ENCODE measurements at places on chromosomes 13 and 19. TPM values are rescaled to one million over a fixed set of nuclear protein-coding genes. Genes with fewer than 3 reads are reported as not detected.

ZNF714 gene
- total RNA-seq, result 58.9 TPM

LILRA1 gene
- total RNA-seq, result not detected

ZNF223 gene
- total RNA-seq, result 7.6 TPM

APOC4 gene
- total RNA-seq, result not detected

COL5A3 gene
- 0.86 TPM for total RNA-seq

SERP2 gene
- total RNA-seq, result 14.0 TPM

TMEM150B gene
- total RNA-seq, result not detected

DOCK6 gene
- total RNA-seq, result 40.6 TPM

CYP2A6 gene
- not detected for total RNA-seq

- DNase-seq, result no peak
Observed at GRCh38 chr19:44607049-44607448, 6.3 kb upstream of the IGSF23 start.

DNA sequence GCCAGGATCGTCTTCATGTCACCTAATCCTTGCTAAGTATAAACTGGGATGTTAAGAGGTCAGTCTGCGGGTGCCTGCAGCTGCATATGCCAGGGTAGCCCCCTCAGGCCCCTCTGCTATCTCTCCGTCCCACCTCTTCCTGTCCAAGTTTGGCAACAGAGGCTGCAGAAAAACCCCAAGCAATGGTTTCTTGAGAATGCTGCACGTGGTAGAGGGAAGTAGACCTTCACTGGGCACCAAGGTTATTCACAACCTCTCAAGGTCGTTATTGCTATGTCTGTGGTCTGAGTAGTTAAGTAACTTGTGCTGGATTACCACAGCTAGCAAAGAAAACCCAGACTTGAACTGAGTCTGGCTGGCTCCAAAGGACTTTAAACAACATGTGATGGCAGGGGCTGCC, 77.9 kb upstream of the XPO4 start:
- DNase-seq, result no peak

DNA sequence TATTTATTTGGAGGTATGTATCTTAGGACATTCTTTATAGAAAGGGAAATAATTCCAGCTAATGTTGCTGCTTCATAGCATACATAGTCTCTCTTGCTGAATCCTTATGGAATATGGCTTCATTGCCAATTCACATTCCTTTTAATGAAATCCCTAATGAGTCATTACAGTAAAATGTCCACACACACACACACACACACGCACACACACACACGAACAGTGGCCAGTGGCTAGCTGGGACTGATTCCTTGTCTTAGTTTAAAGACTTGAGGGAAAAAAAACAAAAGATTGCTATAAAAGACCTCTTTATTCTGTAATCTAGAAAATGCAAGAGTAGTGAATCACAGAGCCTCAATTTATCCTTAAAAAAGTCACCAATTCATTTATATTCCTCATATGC, 301.6 kb downstream of the SLITRK6 start:
- no peak for DNase-seq

DNA sequence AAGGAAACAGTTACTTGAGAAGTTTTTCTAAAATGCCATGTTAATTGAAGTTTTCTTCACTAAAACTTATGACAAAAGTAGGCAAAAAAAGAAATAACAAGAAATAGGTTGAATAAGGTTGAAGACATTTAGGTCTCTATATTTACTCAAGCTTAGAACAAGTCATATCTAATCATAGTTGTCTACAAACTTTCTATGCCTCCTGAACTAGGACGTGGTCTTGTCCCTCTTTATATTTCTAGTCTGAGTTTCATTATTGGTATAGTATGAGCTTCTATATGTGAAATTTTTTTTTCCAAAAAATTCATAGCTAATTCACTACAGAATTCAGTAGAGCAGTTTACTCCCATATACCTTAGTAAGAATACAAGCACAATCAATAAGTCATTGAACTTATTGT, 836.4 kb downstream of the SLITRK6 start:
- no peak for DNase-seq

GRCh38 chr13:46751811-46752635, 44.9 kb downstream of the ESD start:
- DNase-seq, result no peak

DNA sequence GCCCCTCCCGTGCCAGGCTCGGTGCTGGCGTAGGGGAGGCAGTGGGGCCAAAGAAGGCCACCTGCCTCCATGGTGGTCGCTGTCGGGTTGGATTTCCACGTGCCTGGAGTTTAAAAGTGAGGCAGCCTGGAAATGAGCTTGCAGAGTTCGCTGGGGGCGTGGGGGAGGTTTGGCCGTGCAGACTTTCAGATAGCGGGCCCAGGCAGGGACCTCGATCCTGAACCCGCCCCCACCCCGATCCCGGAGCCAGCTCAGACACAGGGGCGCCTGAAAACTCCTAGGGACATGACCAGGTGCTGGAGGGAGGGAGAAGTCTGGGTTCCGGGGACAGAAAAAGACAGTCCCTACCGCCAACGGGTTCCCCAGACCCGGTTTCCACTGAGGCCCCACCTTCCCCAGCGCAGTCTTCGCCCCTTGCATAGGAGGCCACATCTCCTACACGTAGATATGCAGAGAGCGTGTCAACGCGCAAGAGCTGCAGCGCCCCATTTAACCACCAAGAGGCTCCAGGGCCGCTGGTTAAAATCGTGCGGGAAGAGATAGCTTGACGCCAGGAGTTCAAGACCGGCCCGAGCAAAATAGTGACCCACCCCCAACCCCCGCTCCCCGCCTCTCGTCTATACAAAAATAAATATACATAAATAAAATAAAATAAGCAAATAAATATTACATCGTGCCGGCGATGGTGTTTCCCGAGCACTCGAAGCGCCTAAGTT, 8.5 kb downstream of the CCDC8 start:
- DNase-seq, result no peak

DNA sequence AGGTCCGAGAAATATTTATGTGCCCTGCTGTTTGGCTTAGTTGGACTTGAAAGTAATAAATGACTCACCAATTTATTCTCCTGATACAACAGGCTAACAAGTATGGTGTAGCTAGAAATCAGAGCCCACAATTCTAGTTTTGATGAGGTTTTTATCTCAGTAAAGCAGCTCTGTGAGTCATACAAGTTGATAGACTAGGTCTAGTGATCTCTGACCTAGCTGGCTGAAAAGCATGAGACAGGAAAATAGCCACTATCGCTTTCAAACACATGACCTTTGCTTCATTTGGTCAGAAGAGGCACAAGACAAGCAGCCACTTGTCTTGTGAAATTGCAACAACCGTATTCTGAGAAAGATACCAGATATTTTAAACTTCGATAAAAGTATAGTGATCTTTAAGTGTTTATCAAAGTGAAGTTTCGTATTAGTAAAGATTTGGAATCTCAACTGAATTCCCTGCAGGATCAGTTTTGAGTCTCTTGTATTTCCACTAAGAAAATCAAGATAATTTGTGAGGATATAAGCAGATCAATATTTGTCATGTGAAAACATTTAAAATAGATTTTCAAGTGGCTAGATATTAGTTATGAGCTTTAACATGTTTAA, 126.7 kb downstream of the MAB21L1 start:
- no peak for DNase-seq

DNA sequence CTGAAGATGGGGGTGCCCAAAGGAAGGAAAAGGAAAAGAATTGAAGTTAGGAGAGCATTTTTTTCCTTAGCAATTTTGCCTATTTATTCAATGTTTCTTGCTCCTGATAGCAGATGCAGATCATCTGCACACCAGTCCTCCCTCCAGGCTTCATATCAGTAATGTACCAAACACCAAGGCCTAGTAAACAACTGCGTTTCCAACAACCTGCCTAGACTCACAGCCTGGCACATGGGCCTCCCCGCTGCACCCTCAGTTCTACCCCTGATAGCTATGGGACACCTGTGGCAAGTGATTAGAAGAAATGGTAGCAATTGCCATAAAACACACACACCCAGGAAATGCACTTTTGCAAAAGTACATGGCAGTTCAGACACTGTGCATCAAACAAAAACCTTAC, 30.4 kb upstream of the HMGB1 start:
- DNase-seq, result no peak

DNA sequence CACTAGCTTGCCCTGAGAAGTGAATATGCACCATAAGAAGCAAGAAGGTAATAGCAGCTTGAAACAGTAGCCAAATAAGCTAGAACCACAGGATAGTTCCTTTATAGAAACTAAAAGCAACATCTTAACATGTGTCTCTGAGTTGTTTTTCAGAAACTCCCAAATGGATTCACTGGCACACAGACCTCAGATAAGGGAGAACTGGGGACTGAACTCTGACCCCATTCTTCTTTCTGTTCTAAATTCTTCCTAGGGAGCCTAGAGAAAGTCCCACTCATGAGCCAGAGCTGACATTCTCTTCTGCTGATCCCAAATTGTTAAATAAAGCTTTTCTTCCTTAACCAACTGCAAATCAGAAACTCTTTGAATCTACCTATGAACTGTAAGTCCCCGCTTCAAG, 146.1 kb downstream of the PCDH9 start:
- no peak for DNase-seq

GRCh38 chr13:86810361-86810760, 860.8 kb upstream of the SLITRK5 start:
- DNase-seq, result no peak

DNA sequence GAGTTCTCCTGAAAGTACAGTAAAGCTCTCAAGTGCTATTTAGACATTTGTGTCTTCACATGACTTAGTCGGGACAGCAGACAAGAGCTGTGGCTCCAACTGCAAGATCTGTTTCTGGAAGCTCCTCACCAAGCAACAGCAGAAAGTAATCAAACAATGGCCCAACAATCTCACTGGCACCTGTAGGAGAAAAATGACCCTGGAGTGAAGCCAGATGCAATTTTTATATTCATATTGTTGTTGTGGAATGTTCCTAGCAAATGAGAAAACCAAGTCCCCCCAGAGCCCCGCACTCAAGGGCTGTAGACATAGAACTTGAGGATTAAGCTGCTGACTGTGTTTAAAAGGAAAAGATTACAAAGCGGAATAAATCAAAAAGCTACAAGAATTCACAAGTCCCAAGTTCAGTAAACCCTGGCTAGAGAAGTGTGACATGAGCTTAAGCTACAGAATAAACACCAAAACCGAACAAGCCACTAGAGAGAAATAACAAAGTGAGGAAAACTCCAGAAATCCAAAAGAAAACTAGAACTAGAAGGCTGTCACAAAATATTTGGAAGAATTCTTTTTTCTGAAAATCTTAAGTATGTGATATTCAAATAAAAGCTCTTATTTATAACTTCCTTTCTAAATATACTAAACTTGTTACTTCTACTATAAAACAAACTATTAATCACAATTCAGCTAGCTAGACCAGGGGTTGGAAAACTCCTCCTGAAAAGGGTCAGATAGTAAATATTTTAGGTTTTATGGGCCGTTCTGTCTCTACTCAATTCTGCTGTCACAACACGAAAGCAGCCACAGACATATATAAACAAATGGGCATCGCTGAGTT, 454.5 kb downstream of the SUCLA2 start:
- no peak for DNase-seq

DNA sequence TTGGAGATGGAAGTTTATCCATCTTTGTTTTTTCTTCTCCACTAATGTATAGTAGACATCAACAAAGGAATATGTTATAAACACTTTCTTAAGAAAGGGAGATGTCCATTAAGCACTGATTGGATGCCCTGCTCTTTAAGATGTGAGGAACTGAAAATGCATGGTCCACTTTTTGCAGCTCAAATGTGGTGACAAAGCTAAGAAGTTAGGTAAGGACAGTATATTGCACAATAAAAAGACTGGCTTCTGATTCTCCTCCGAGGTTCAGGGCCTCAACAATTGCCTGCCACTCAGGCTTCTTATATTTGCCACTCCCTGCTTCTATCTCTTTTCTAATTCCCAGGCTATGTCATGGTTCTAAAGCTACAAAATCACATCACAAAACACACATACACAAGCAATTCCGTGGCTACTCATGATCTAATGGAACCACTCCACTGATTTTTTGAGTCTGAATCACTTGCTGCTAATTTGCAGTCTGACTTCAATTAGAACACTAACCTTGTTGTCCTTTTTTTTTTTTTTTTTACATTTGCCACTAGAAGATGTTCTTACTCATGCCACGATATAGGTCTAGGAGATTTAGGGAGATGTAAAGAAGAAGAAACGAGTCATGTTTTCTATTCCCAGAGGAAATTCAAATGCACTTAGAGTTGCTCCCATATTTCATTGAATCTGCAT, 29.6 kb upstream of the TNFSF11 start:
- DNase-seq, result no peak

DNA sequence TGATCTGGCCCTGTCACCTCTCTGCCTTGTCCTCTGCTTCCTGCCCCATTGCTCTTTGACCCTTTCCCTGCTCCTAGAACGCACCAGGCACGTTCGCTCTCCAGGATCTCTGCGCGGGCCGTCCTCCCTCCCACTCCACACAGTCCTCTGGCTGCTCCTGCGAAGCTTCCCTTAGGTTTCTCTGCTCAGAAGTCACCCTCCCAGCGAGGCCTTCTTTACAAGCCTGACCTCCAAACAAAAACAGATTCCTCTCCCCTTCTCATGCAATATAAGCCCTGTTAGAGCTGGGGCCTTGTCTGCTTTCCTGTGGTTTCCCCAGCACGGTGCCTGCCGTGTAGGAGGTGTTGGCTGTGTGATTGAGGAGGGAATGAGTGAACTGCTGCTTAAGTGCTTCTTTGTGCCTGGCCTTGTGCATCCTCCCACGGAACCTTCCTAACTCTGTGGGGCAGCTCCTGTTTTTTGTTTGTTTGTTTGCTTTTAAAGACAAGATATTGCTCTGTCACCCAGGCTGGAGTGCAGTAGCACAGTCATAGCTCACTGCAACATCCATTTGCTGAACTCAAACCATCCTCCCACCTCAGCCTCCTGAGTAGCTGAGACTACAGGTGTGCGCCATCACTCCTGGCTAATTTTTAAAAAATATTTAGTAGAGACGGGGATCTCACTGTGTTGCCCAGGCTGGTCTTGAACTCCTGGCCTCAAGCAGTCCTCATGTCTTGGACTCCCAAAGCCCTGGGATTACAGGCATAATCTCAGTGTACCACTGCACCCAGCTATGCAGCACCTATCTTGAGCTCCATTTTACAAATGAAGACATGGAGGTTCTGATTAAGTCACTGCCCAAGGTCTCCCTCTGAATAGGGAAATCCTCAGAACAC, 82.0 kb downstream of the SIPA1L3 start:
- DNase-seq, result no peak

DNA sequence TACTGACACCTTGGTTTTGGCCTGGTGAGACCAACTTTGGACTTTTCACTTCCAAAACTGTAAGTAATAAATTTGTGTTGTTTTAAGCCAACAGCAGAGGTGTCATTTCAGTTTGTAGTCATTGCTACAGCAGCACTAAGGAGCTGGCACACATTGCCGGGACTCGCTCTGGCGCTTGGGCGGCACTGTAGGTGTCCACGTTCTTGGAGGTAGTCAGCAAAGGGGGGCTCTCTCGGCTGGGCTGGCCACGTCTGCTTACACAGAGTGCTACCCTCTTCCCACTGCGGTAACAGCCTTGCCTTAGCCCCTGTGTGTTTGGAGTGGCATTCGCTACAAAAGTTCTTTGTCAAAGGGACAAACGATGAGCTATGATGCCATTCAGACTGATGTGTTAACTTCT, 44.7 kb downstream of the HTR2A start:
- DNase-seq, result no peak

- no peak for DNase-seq
Observed at GRCh38 chr19:48149430-48149829, 20.7 kb downstream of the LIG1 start.

- DNase-seq, result no peak
Observed at GRCh38 chr19:4586691-4587090, 27.2 kb upstream of the SEMA6B start.
